ENCODE measurements at places on chromosomes 3 and 15. TPM values are rescaled to one million over a fixed set of nuclear protein-coding genes. Genes with fewer than 3 reads are reported as not detected.
A peak's percentile ranks its signal among the peaks of the same experiment; 100 is the strongest.

The PODXL2 gene
- total RNA-seq, result 130 TPM

The MRPL3 gene
- total RNA-seq, result 78.2 TPM

The MYO5A gene
- 74.1 TPM for total RNA-seq

The IVD gene
- 33.2 TPM for total RNA-seq

- ATAC-seq, result no peak
Measured at GRCh38 chr15:66124651-66125050, 128.9 kb downstream of the MEGF11 start.

GRCh38 chr3:27141668-27142067 lies 227.5 kb downstream of the NEK10 start:
- no peak for ATAC-seq

GRCh38 chr3:23086331-23086730 lies 116.8 kb upstream of the UBE2E2 start:
- ATAC-seq, result peak; percentile 79

DNA sequence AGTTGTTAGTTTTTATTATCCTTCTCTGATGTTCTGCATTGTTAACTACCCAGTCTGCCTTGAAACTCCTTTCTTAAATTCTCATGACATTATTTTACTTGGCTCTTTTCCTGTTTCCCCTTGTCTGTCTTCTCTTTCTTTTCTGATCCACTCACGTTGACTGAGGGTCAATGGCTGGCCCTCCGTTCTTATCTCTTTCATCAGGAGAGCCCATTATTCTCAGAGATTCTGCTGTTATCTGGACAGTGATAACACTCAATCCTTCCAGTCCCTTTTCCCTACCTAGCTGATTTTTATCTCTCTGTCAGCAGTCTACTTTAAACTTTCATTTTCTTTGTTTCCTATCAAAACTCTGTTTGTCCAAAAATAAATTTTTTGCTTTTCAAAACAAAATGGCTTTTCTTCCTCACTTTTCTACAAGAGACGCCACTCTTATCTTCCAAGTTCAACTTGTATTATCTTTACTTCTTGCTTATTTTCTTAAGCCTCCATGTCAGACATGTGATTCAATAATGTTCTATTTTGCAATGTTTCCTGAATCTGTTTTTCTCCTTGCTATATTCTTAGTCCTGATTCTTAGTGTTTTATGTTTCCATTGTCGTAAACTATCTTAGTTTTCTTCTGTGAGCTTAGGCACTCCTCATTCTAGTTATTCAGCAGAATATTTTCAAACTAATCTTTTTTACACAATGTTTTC lies 120.2 kb downstream of the NEDD4 start:
- ATAC-seq, result no peak

- no peak for ATAC-seq
Measured at GRCh38 chr15:38010395-38010794, 76.0 kb downstream of the TMCO5A start.

GRCh38 chr3:66443118-66443803 lies 57.6 kb downstream of the LRIG1 start:
- ATAC-seq, result no peak

- no peak for ATAC-seq
Measured at GRCh38 chr15:90812958-90813265, 55.5 kb upstream of the FURIN start.

GRCh38 chr3:132669256-132669777 lies 9.2 kb downstream of the UBA5 start:
- no peak for ATAC-seq

Data from motor neuron (in vitro differentiated cells).